ENCODE measurements at places on chromosomes 13 and 19.

- no peak for DNase-seq
Observed at GRCh38 chr13:26513931-26514330, 43.6 kb upstream of the WASF3 start.

GRCh38 chr13:101660711-101661110 is 208.2 kb downstream of the ITGBL1 start:
- DNase-seq = no peak

DNA sequence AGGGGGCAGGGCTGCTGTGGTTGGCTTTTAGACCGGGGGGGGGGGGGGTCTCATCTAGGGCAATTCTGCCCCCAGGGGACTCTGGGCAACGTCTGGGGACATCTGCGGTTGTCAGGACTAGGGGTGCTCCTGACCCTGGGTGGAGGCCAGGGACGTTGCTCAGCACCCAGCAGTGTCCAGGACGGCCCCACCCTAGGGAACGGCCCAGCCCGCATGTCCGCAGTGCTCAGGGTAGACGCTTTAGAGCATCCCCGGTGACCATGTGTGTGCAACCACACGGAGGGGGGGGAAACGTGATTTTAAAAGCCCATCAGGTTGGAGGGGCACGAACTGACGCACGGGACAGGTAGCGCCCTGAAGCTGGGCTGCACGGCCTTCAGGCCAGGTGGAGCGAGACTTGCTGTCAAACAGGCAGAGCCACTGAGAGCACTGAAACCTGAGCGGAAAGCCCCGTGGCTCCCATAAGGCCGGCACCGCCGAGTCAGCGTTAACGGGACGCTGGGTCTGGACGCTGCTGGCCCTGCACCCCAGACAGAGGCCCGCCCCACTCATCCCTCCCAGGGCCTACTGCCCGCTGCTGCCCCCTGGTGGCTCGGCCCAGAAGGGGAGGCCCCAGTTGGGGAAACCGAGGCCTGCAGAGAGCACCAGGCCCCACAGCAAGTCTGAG is 8.3 kb downstream of the CACTIN start:
- no peak for DNase-seq

- no peak for DNase-seq
Observed at GRCh38 chr13:97072297-97072696, 78.0 kb upstream of the OXGR1 start.

DNA sequence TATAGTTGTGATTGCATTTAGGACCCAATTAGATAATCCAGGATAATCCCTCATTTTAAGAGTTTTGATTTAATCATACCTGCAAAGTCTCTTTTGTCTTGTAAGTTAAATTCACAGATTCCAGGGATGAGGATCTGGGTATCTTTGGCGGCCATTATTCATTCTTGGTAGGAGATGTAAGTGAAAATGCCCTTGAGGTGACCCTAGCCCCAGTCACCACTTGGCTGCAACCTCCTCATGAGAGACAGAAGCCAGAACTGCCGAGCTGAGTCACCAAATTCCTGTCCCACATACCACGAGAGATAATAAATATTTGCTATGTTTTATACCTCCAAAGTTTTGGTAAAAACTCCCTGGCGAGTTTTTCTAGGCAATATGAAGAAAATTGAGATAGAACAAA is 389.4 kb downstream of the RFC3 start:
- DNase-seq = peak; percentile 47

- DNase-seq = no peak
Observed at GRCh38 chr19:45400192-45400591, 4.7 kb downstream of the PPP1R13L start.

DNA sequence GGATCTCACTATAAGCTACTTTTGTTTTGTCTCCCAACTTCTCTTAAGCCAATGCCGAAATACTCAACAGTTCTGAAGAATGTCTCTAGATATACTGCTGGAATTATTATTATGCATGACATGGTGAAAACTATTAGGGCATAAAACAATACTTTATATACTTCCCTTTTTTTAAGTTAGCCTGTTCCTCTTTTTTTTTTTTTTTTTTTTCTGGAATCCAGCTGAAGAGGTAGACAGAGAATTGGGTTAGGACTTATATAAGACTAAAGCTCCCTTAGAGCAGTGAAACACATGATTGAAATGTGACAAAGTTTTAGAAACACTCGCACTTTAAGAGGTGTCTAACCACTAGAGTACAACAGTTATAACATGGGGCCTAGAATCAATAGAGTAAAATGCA is 850.9 kb upstream of the PCDH9 start:
- no peak for DNase-seq

- no peak for DNase-seq
Observed at GRCh38 chr13:22061371-22061805, 390.5 kb downstream of the FGF9 start.

- DNase-seq = peak; percentile 96
Observed at GRCh38 chr19:16315825-16316505, 8.7 kb upstream of the KLF2 start.

DNA sequence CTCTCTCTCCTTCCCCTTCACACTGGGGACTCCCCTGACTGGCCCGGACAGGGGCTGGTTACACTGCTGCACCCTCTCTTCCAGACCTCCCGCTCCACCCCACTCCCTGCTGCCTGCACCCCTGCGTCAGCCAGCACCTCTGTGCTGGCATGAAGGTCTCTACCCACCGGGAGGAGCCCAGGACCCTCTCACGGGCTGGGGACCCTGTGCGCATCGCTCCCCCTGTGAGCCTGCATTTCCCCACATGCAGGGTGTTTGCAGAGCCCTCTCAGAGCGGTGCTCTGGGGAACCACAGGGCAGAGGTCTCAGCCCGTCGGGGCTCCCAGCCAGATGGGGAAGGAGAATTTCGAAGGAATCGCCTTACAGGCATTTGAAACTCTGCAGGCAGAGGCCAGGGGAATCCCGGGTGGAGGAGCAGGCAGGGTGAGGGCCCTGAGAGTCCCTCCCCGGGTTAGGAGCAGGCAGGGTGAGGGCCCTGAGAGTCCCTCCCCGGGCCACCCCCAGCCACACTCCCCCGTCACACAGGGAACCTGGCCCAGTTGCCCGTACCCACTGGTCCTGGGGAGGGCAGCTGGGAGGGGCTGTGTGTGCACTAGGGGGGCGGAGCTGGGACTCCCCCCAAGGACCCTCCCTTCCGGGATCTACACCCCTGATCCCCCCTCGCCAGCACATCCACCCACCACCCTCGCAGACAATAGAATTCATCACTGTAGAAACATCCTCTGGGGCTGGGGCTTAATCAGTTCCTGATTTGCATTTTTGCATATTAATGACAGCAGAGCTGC is 16.3 kb upstream of the TCF3 start:
- DNase-seq = no peak

GRCh38 chr13:30580852-30581502 is 36.7 kb upstream of the USPL1 start:
- no peak for DNase-seq

DNA sequence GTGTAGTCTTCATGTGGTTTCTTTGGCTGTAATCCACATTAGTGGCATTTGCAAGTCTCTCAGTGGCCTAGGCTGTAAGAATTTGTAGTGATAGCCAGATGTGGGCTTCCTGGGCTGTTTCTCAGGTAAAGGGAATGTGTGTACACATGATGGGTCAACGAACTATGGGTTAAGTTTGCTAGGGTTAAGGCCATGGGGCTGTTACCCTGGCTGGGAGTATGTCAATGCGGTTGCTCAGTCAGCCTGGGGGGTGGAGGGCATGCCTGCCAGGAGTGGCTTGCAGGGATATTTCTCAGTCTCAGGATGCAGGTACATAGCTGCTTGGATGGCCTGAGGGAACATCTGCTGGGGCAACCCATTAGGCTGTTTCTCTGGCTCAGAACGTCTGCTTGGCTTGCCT is 13.4 kb downstream of the CYSLTR2 start:
- no peak for DNase-seq

DNA sequence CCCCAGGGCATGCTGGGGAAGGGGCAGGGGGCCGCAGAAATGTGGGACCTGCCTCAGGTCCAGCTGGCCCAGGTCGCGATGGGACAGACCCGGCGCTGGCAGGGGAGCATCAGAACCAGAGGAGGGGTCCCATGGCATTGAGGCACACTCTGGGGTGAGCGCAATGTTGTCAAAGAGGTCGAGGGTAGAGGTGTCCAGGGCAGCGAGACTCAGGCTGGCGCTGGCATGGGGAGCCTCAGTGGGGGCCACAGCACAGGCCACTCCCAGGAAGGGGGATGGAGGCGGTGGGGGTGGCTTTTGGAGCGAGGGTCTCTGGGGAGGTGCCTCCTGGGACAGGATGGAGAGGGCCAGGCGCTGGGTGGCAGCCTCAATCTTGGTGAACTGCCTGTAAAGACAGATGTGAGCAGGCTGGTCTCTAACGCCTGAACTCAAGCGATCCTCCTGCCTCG is 944 bp downstream of the C19orf85 start:
- DNase-seq = no peak

DNA sequence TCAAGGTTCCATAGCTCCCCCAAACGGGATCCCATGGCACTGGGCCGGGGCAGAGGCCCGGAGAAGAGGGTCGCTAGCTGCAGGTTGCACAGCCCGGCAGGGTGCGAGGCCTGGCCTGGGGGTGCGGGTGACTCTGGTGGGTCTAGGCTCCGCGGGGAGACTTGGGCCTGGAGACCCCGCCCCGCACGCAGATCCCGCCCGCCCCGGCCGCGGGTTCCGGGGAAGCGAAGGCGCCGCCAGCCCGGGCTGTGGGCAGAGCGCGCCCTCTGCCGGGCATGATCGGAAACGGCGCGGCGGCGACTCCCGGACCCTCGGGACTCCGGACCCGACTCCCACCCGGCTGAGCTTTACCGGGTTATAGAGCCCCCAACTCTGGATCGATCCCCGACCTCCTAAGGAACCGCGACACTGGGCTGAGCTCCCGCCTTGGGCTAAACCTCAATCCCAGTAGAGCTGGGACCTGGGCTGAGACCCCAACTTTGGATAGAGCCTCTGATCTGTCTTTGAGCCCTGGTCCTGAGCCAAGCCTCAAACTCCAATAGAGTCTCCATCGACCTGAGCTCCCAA is 3.1 kb upstream of the TNFAIP8L1 start:
- DNase-seq = no peak

DNA sequence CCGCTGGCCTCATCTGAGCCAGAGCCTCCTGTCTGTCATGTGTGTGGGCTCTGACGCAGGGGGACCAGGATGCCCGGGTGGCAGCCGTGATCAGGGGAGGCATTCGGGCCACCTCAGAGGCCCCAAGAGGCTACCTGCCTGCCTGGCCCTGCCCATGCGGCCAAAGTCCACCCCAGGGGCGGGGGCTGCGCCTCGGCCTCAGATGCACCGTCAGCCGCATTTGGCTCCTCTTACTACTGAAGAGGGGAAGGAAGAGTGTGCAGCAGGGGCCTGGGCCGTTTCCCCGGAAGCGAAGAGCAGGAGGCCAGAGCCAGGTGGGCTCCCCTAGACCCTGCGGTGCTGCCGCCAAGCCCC is 34.0 kb downstream of the C13orf46 start:
- no peak for DNase-seq

GRCh38 chr19:17957885-17958284 is 9.0 kb upstream of the KCNN1 start:
- DNase-seq = no peak

DNA sequence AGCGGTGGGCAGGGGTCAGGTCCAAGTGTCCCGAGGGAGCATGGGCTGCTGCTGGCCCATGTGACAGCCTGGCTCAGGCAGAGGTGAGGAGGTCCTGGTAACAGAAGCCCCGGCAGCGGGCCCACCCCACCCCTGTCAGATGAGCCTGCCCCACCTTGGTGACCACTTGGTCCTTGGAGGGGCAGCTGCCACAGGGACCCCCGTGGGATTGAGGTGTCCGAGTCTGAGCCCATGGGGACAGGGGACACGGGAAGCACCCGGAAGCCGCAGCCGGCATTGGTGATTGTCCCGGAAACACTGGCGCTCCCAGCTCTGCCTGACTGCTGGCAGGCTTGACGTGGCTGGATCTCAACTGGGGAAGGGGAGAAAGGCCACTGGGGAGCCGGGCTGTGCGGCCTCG is 149.1 kb downstream of the KDM4B start:
- DNase-seq = no peak

DNA sequence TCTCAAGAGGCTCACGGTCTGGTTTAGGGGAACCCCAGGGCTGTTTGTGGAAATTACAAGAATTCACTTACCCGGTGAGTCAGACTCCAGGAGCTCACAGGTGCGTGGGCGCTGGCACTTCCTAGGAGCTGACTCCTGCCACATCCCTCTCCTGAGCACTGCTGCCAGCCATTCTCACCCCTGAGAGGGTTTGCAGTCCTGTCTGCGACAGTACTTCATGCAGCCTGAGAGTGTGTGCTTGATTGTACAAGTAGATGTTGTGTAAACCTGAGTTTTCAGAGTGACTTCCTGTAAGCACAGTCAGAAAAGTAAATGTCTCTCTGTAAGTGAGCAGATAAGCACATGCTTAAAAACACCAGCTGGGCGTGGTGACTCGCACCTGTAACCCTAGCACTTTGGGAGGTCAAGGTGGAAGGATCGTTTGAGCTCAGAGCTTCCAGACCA is 8.1 kb downstream of the MRPL4 start:
- no peak for DNase-seq

DNA sequence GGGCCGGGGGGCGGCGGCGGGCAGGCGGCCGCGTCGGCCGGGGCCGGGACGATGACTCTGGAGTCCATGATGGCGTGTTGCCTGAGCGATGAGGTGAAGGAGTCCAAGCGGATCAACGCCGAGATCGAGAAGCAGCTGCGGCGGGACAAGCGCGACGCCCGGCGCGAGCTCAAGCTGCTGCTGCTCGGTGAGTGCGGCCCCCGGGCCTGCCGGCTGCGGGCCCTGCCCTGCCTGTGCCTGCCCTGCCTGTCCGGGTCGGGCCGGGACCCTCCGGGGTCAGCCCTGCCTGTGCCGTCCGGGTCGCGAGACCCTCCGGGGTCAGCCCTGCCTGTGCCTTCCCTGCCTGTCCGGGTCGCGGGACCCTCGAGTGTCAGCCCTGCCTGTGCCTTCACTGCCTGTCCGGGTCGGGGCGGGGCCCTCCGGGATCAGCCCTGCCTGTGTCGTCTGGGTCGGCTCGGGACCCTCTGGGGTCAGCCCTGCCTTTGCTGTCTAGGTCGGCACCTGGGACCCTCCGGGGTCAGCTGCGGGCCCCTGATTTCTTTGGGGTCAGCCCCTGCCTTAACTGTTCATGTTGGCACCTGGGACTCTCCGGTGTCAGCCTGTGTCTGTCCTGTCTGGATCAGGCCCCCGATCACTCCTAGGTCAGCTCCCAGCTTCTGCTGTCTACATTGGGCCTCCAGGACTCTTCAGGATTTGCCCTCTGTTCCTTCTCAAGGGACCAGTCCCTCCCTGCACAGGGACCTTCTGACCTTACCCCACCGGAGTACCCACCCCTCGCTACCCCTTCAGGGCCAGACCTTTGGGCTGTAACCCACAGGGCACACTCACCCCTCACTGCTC is 659 bp downstream of the GNA11 start:
- no peak for DNase-seq

DNA sequence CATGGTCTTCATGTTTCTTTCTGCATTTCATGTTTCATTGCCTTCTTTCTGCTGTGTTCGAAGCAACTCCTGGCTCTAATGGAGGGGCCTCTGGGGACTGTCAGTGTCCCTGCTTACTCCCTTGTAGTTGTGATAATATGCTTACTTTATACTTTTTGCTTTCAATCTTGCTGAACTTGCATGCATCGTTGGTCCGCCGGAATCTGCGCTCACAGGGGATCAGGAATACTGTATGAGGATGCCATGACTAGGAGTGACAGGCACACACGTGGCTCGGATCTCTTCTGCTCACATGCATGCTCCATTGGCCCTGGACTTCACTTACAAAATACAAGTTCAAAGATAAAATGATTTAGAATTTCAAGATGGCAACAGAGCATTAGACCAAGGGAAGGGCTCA is 108.8 kb downstream of the SIPA1L3 start:
- no peak for DNase-seq
